ENCODE measurements at places on chromosomes 5 and 9.

GRCh38 chr9:73183917-73184861 is 32.5 kb downstream of the ANXA1 start:
- no peak for DNase-seq

- DNase-seq: no peak
Observed at GRCh38 chr5:167050568-167051401, 1240.7 kb upstream of the WWC1 start.

DNA sequence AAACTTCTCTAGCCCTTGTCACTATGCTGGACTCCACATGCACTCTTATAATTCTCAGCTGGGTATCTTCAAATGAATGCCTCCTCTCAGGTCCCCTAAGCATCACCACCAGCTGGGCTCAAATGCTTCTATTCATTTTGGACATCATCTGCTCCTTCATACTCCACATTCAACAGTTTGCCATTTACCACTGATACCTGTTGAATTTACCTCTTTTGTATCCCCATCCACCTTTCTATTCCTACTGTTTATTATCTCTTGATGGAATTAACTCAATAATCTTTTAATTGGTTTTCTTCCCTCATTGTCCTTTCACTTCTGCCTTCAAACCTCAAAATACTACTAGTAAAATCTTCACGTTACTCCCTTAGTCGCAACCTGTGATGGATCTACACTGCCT is 14.5 kb downstream of the RANBP6 start:
- DNase-seq: no peak

DNA sequence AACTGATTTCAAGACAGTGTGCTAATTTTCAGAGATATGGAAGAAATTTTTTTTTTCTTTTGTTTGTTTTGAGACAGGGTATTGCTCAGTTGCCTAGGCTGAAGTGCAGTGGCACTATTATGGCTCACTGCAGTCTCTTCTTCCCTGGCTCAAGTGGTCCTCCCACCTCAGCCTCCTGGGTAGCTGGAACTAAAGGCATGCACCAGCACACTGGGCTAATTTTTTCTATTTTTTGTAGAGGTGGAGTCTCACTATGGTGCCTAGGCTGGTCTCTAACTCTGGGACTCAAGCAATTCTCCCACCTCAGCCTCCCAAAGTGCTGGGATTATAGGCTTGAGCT is 9.9 kb upstream of the TEX48 start:
- DNase-seq: no peak

DNA sequence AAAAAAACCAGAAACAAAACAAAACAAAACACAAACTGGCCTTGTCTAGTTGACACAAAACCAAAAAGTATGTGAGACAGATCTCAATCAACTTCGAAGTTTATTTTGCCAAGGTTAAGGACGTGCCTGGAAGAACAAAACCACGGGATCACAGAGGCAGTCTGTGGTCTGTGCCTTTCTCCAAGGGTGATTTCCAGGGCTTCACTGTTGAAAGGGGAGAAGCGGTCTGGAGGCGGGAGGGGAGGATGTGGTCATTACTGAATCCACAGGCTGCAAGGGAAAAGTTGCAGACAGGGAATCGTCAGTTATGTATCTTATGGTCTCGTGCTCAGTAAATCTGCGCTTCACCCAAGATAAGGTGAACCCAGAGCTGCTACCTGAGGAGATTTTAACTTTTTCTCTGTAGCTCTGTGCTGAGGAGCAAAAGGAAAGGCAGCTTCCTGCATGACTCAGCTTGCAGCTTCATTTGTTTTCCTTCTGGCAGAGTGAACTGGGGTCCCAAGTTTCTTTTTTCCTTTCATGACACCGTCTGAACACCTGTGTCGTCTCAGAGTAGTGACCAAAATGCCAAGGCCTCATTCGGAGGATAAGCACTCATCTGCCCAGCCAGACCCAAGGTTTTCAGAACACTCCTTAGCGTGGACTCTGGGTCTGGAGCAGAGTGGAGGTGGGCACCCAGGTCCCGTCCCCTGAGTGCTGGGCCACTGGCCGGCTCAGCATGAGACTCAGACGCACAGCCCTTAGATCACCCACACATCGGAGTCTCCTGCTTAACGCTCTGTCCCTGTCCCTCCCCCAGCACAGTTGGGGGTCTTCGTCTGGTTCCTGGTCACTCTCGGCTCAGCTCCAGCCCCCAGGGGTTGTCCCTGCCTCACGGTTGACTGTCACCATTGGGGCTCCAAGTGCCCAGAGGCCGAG is 25.9 kb downstream of the ROPN1L start:
- DNase-seq: peak; percentile 89

- no peak for DNase-seq
Observed at GRCh38 chr5:137504916-137505315, 5.8 kb upstream of the SPOCK1 start.

- peak; percentile 75 for DNase-seq
Observed at GRCh38 chr5:37738057-37738691, 101.7 kb downstream of the GDNF start.

GRCh38 chr9:69542942-69543704 is 129.0 kb downstream of the APBA1 start:
- DNase-seq: no peak

DNA sequence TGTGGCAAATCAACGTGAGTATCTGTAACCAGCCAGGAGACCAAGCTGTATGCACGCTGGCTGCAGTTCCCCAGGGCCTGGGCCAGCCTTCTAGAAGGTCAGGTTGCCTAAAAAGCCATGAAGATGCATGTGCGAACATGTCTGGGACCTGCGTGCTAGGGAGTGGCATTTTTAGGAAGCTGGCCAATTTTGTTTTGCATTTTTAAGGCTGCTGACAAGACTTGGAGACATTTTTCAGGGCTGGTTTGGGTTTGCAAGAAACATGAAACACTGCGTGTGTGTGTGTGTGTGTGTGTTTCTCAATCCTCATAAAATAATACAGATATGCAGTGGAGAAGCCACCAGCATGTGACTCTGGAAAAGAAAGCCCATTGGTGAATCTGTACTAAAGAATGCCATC is 5.1 kb downstream of the TGFBI start:
- no peak for DNase-seq

- DNase-seq: no peak
Observed at GRCh38 chr9:123216251-123216797, 52.1 kb downstream of the STRBP start.

GRCh38 chr5:32254881-32255539 is 57.7 kb downstream of the MTMR12 start:
- DNase-seq: no peak

DNA sequence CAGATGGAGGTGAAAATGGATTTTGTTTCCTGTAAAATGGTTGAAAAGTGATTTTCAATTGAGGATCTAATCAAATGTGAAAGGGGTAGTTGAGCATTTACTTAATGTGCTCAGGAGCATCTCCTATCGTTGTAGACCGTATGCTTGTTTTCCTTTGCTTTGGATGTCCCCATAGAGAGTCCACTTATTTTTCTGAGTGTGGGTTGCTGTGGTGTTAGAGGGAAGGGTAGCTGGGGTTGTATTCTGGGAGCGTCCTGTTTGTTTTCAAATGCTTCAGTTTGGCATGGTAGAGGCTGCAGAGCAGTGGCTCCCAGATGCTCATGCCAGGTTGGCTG is 154.1 kb downstream of the MAT2B start:
- DNase-seq: no peak

DNA sequence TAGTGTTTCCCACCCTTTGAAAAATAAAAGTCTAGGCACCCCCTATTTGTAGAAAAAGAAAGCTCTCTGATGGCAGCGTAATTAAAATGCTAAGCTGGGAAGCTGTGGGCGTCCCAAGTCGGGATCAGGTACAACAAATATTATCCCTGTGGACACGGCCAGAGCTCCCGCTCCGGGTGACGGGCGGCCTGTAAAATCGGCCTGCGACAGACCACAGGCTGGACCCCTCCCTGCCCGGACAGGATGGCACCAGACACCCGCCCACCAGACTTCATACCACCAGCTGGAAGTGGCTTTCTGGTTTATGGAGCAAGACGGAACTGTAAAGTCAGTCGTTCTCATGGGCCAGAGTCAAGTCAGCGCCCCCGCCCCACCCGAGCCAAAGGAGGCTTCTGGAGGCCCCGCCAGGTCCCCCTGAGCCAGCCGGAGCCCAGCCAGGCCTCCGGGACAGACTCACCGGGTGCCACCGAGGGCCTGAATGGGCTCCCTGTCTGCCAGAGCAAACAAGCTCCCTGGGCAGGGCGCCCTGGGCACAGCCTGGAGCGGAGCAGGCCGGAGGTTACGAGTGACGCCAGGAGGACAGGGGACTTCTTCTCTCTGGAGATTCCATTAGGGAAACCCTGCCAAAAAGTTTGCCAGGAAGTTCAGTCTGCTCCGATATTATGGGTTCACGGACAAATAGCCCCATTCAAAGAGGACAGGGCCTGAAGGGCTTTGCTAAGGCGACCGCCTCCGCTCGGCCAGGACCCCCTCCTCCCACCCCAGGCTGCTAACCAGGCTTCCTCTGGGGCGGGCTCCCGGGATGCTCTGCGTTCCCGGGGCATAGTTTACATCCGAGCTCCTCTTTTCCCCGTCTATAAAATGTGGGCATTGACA is 173.7 kb downstream of the ERCC6L2 start:
- DNase-seq: no peak

- no peak for DNase-seq
Observed at GRCh38 chr5:72386639-72387038, 66.5 kb downstream of the PTCD2 start.

DNA sequence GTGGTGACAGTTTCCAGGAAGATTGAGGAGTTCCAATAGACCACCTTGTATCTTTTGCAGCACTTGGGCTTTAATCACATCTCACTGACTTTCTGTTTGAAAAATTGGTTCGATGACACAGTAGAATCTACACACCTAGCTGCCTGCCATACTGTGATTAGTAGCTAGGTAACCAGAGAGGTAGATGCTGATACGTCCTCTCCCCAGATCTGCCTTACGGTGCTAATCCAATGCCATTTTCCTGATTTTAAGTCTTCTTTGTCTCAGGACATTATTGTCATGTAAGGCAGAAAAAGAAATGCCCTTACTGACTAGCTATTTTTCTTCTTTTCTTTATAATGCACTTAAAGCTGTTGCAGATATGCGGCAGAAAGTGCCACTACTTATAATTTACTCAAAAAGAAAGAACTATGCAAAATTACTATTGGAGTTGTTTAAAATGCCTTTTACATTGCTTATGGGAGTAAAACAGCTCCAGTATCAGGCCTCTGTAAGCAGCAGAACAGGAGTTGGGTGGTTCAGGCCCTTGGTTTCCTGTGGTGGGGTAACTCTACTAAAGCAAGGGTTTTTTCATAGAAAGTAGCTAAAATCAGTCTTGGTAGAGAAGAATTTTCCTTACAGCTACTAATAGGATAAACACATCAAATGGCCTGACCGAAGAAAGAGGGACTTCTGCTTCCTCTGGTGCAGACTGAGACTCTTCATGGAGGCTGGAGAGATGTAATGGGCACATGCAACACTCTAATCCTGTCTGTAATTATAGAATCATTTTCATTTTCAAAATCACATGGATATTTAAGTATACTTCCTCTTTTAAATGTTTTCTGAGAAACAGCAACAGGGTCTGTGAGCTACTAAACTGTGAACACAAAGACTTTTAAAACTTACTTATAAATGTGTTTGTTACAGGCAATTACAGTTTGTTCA is 177.2 kb downstream of the MAPKAP1 start:
- DNase-seq: no peak

DNA sequence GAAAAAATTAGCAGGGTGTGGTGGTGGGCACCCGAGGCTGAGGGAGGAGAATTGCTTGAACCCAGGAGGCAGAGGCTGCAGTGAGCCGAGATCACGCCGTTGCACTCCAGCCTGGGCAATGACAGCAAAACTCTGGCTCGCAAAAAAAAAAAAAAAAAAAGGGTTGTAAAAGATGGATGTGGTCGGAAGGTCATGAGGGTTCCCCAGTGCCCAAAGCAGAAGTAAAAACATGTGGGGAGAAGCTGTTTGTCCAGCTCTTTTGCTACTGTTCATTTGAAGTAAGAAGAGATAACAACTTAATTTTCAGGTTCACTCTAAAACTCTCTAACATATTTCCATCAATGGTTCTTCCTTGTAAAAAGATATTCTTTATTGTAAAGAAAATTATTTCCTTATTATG is 57.1 kb upstream of the GOLPH3 start:
- no peak for DNase-seq

DNA sequence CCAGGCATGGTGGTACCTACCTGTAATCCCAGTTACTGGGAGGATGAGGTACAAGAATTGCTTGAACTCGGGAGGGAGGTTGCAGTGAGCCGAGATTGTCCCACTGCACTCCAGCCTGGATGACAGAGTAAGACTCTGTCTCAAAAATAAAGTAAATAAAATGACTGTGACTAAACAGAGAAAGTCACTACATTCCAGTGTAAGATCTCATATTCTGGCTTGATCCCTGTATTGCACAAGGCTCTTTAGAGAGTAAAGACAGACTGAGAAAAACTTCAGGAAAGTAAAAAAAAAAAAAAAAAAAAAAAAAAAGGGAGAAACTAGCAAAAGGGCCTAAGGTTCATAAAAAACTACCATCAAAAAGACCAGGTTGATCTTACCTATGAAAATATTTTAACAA is 106.6 kb upstream of the PJA2 start:
- DNase-seq: no peak

GRCh38 chr9:120698766-120699165 is 15.5 kb downstream of the MEGF9 start:
- DNase-seq: no peak
